ENCODE measurements at places on chromosomes 3 and 15.

GRCh38 chr3:35745351-35745750 lies 106.0 kb downstream of the ARPP21 start:
- no peak for DNase-seq

- no peak for DNase-seq
Measured at GRCh38 chr3:56837196-56837955, 35.6 kb upstream of the ARHGEF3 start.

GRCh38 chr3:188607805-188608315 lies 453.9 kb downstream of the LPP start:
- DNase-seq: no peak

DNA sequence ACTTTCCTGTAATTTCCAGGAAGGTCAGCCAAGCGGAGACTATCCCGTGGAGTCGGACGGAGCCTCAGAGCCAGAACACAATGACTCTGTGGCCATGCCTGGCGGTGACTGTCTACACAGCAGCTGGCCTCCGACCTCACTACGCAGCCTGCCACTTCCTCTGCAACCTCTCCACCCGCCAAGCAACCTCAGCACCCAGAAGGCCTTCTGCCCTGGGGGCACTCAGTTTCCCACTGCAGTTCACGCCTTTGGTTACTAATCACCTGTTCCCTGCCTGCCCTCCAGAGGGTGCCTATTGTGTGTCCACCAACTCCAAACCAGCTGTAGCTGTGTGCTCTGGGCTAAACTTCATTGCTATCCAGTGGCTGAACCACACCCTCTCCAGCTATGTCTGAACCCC lies 44.0 kb downstream of the TM2D3 start:
- no peak for DNase-seq

- DNase-seq: no peak
Measured at GRCh38 chr3:126259411-126260391, 79.3 kb upstream of the ALDH1L1 start.

DNA sequence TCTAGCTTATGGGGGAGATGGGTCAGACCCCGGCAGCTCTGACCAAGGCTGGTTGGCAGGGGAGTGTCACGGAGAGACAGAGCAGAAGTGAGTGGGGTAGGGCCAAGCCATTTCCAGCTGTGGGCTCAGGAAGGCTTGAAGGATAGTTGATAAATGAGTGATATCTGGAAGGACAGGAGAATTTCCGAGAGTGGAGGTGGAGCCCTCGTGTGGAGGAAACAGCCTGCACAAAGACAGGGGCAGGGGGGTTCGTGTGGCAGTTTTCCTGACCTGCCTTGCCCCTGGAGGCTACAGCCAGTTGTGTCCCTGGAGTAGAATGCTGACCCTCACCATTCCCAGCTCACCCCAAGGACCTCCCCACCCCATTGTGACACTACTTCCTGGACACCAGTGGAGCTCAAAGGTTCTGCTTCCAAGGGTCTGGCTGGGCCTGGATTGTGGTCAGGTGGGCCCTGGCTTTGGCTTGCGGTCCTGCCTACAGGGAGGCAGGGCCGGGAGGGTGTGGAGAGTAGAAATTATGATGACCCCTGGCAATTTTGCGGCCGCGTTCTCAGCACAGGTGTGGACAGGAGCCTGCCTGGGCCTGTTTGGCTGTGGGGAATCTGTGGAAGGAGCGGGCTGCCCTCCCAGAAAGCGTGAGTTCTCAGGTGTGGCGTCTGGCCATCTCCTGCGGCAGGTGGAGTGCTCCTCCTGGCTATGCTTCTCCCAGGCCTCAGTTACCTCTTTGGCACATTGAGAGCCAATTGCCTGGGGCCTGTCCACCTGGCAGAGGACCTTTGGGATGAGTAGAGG lies at the start of gene SLC22A14:
Gene SLC22A14, plus strand, starts transcription at position 400 of the 792 bp plus-strand sequence. CDS start 23,733 bp downstream, outside the sequence.
- no peak for DNase-seq

DNA sequence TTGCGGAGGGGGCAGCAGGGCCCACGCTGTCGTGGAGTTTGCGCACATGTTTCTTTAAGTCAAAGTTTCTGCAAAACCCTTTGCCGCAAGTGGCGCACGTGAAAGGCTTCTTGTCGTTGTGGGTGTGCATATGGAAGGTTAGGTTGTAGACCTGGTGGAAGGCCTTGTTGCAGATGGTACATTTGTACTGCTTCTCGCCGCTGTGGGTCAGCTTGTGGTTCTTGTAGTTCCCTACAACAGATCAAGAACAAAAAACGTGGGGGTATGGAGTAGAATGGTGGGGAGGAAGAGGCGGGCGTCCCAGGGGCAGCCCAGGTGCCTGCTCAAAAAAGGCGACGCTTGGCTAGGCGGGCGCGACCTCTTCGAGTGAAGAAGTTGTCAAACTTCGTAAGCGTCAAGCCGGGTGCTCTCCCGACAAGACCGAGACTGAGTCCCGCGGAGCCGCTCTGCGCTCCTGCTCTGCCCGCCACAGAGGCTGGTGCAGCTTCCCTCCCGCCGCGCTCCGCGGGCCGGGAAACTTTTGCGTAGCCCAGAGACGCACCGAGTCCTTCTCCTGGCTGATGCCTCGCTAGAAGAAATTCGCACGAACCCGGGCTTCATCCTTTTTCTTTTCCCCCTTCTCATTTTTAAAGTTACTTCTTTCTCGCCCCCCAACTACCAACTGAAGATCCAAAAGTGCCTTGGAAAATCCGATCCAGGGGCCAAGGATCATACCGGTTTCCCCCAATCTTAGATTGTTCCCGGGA lies 3.1 kb downstream of the FEZF2 start:
- DNase-seq: no peak

All from keratinocyte (primary cell).